ENCODE measurements at places on chromosomes 2 and 18.

DNA sequence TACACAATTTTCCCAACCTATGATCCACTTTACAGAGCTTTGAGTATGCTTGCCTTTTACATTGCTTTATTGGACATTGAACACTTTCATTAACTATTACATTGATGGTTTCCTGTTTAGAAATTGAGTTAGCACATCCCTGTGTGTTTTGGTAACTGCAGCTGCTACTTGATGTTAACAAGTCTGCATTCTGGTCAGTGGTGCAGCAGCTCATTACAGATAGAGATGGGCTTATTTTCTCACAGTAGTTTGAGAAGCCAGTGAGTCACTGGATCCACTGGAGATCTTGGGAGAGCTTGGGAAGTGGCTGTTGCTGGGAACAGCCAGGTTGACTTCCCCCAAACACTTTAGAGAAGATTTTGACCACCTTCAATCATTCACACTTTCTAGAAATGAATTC, 150.5 kb downstream of the ARHGAP15 start:
- DNase-seq, result no peak

- DNase-seq, result no peak
Observed at GRCh38 chr2:231276987-231277386, 78.6 kb downstream of the ARMC9 start.

DNA sequence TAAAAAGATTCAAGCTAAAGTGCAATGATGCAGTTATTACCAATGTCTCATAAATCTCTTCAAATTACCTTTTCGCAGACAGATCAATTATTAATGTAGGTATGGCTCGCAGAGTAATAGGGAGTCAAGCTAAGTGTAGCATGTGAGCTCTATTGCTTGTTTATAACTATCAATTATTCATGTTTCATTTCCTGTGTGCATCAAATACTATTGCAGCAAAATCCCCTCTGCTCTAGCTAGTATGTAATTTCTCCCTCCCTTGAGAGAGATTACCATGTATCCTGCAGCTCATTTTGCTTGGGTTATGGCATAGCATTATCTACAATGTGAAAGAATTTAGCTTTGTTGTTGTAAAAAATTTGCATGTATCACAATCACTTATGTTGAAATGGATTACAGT, 65.6 kb upstream of the SCN1A start:
- no peak for DNase-seq

DNA sequence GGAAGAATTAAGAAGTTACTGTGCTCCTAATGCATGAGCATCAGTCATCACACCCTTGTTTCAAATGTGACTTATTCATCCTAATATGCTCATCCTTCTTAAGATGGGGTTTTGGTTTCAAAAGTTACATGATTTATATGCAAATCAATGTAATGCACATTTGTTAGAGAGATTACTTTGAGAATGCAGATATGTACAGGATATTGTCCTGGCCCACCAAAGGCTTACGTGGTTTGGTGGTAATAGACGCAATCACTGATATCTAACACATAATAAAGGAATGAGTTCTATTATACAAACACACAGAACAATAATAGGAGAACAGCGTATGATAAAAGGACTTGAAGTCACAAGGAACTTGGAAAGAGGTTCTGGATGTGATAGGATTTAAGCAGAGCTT, 11.1 kb upstream of the COL5A2 start:
- no peak for DNase-seq

DNA sequence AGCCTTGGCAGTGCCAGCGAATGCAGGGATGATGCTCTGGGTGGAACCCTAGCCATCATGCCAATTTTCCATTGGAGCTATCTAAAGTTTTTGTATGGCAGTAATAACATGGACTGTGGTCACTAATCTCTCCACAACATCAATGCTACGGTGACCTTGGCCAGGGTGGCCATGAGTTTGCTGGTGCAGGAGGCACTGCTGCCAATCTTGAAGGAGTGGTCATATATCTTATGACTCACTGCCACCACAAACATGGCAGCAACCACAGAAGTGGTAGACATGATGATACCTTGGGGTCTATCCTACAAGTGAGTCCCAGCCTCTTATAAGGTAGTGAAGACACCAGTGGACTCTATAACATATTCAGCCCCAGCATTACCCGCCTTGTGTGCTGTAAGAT, 104.6 kb downstream of the EVA1A start:
- DNase-seq, result no peak

GRCh38 chr2:174332217-174332963, 2.4 kb upstream of the SP9 start:
- DNase-seq, result no peak

GRCh38 chr18:35889677-35890076, 82.8 kb upstream of the RMP24 start:
- DNase-seq, result no peak

- DNase-seq, result no peak
Observed at GRCh38 chr2:16090650-16091575, 150.6 kb downstream of the MYCN start.

GRCh38 chr2:18077231-18077630, 198.8 kb downstream of the KCNS3 start:
- no peak for DNase-seq
